ENCODE measurements at places on chromosomes 6 and 20.

DNA sequence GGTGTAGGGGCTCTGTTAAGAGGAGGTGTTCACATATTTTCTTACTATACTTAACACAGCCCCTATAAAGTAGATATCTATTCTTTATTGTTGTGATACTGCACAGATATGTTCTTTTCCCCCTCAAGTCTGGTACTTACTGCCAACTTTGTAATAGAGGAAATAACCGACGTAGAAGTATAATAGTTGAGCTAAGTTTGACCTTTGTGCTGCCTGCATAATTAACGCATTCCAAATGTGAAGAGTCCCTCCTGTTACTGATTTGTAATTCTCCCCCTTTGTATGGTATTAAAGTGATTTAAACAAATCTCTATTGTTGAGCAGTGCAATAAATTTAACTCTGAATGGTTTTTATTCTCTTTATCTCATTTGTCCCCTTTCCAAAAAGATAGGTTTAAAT lies 39.0 kb downstream of the PHF3 start:
- no peak for DNase-seq

- no peak for DNase-seq
These were observed 4.5 kb upstream of the PTCRA start for GRCh38 chr6:42911171-42912021.

DNA sequence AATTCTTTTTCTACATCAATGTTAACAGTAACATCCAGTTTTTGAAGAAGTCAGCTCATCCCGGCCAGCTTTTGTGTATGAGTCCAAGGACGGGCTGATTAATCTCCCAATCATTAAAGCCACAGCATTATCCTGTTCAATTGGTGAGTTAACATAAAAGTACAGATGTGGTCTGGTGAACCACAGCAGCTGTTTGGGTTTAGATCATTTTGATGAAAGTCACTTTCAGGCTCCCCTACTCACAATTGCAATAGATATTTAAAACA lies 69.0 kb upstream of the NFATC2 start:
- no peak for DNase-seq

DNA sequence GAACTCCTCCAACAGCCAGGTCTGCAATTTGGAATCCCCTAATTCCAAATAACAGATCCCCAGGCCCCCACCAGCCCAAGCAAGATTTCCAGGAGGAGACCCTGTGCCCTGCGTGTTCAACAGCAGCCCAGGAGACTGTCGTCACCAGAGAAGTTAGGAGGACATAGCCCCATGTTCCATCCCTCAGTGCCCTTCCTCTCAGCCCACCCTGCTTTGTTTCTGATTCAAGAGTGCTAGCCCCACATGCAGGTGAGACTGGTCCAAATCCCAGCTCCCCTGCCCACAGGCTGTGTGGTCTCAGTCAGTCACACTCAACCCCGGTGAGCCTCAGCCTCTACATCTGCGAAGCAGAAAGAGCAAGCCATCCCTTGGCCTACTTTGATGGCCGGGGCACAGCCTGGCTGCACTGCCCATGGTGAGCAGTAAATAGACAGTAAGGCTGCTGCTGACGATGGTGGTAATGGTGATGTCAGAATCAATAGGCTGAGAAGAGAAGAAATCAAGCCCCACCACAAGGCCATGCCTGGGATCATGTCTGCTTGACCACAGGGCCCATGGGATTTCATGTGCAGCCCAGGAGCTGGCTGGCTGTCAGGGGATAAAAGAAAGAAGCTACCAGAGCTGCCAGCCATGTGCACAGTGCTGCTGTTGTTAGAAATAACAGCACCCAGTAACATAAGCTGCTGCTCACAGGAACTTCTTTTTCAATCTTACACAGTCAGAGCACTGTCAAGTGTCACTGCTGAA lies 51.5 kb upstream of the NXT1 start:
- peak; percentile 62 for DNase-seq

- no peak for DNase-seq
These were observed 4.8 kb downstream of the CCHCR1 start for GRCh38 chr6:31152781-31153180.

DNA sequence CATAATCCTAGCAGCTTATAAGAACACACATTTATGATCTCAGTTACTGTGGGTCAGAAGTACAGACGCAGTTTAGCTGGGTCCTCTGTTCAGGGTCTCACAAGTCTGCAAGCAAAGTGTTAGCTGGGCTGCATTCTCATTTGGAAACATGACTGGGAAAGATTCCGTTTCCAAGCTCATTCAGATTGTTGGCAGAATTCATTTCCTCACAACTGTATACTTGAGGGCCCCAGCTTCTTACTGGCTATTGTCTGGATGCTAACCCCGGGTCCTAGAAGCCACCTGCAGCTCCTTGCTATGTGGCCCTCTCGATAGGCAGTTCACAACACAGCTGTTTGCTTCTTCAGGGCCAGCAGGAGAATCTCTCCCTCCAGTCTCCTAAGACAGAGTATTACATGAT lies 13.1 kb downstream of the TCP11 start:
- DNase-seq: no peak

GRCh38 chr20:39885975-39886649 lies 802.9 kb downstream of the MAFB start:
- peak; percentile 82 for DNase-seq

- no peak for DNase-seq
These were observed 102.6 kb downstream of the IBTK start for GRCh38 chr6:82144852-82145340.

- no peak for DNase-seq
These were observed 33.9 kb upstream of the FAM83D start for GRCh38 chr20:38892091-38892981.

- no peak for DNase-seq
These were observed 87.3 kb downstream of the DTNBP1 start for GRCh38 chr6:15575357-15576033.

DNA sequence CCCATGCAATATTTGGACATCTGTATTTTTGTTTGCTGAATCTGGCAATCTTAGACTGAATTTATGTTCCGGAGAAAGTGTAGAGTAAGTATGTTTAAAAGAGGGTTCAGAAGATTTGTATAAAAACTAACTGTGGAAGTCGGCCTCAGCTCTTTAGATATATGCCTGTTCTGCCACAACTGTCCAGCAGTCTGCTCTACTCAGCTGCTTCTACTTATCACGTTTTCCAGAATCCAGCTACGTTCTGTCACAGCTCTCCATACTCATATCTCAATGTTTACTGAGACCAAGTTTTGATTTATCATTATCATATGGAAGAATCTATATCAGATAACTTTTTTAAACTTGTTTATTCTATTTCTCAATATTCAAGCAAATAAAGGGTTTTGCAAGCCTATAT lies 721.3 kb downstream of the EYS start:
- DNase-seq: no peak

DNA sequence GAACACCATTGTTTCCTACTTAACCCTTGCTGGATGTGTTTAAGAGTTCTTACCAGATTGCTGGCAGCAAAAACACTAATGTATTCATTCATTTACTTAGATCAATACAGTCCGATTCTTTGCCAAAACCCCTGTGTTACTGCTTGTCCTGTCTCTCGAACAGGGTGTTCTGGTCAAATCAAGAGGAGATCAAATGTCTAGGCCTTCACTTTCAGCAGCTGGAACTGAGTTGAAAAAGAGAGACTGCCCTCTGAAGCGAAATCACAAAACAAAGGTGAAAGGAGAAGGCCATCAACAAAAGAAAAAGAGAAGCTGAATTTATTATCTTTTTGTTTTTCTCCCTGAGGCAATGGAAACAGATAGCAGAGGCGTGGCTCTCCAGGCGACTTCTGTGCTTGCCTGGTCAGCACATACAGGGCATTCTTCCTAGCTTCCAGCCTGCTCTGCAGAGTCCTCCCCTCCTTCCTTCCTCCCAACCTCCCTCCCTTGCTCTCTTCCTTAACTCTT lies 44.1 kb upstream of the GCM1 start:
- no peak for DNase-seq

DNA sequence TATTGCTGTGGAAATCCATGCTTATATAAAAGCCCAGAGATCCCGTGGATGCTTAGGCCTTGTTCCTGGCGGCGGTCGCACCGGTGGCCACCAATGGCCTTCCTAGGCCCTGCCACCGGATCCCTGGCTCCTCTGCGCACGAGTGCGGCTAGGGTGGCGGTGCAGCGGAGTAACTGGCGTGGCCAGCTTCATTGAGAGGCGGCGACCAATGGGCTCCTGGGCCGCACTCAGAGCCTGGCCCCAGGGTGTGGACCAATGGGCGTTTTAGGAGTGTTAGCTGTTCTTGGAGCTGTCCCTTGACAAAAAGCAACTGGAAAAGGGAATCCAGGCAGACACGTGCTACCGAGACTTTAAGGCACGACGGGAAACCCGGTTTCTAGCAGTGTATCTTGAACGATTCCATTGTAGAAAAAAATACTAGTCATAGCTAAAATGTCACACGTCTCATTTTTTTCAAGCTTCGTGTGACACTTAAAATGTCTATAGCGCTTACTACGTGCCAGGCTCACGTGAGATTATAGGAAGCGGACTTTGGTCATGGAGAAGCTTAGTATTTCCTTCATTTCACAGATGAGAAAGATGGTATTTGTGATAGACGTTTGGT lies 1.7 kb downstream of the AMD1 start:
- DNase-seq: peak; percentile 96

DNA sequence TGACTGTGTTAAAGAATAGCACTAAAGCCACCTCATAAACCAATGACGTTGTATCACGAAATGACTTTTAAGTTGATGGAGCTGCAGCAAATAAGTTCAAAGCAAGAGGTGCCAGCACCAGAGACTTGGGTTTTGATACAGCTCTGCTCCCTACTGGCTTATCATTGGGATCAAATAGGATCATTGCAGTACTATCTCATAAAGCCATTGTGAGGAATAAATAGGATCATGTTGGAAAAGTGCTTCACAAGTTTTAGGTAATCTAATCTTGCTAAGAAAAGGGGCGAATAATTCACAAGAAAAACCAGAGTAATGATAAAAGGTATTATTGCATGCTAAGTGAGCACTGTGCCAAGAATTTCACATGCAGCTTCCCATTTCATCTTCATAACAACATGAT lies 10.4 kb upstream of the CEP85L start:
- no peak for DNase-seq

DNA sequence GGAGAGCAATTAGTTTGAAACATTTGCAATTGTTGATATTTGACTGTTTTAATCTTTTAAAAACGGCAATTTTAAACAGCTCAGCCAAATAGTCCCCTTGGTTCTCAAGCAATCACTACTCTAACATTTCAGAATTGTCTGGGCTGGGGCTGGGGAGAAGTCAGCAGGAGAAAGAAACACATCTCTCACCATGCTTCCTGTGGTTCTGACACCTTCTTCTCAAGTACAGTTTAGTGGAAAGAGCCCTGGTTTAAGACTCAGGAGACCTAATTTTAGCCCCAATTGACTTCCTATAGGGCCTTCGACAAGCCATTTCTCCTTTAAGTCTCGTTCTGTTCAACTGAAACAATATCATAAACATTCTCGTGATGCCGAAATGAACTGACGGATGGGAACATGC lies 168.4 kb upstream of the CDYL start:
- no peak for DNase-seq

- no peak for DNase-seq
These were observed 138.1 kb downstream of the ATXN1 start for GRCh38 chr6:16623029-16623653.

DNA sequence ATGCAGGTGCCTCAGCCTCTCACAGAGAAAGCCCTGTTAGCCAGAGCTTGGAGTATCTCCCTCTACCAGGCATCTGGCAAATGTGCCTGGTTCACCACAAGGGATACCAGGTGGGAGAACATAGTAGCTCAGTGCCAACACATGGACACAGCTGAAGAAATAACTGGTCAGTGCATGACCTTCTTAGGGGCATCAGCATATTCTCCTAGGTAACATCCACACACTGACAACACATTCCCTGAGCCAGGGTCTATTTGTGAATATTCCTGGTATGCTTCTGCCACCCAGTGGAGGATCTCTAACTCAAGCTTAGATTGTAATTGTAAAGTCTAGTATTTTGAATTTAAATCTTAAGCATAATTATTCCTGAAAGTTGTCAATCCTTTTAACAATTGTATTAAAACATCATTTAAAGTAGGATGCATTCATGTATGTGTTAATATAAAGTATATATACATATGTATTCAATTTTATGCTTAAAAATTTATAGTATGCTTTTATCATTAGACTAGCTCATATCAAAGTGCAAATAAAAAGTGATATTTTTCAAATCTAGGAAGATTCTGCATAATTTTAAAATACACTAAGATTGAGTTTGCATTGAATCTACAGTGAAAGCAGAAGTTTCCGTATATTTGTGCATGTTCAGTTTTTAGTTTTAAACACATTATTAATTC lies 45.3 kb upstream of the COL21A1 start:
- DNase-seq: no peak

DNA sequence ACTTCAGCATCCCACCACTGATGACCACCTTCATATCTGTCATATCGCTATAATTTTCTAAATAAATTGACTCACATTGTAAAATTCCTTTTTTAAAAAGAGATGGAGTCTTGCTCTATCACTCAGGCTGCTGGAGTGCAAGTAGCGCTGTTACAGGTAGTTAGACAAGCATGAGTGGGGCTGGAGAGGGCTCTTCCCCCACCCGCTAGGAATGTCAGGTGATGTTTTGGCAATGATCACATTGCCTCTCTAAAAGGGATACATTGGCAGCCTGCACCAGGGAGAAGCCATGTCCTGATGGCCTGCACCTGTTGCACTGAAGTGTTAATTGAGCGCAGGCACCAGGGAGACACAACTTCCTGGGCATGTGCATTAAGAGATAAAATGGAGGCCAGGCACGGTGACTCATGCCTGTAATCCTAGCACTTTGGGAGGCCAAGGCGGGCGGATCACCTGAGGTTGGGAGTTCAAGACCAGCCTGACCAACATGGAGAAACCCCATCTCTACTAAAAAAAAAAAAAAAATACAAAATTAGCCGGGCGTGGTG lies 16.9 kb upstream of the SLC22A16 start:
- no peak for DNase-seq

DNA sequence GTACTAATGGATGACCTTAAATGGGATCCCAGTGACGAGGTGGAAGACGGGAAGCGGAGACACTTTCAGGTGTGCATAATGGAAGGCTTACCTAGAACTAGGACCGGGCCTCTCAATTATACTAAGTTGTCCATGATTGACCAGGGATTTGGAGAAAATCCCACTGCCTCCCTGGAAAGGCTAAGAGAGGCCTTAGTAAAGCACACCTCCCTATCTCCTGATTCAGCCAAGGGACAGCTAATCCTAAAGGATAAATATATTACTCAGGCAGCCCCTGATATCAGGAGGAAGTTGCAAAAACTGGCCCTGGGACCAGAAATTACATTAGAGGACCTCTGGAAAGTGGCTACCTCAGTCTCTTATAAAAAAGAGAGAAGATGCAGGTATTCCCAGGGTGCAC lies 93.2 kb downstream of the JARID2 start:
- DNase-seq: no peak

DNA sequence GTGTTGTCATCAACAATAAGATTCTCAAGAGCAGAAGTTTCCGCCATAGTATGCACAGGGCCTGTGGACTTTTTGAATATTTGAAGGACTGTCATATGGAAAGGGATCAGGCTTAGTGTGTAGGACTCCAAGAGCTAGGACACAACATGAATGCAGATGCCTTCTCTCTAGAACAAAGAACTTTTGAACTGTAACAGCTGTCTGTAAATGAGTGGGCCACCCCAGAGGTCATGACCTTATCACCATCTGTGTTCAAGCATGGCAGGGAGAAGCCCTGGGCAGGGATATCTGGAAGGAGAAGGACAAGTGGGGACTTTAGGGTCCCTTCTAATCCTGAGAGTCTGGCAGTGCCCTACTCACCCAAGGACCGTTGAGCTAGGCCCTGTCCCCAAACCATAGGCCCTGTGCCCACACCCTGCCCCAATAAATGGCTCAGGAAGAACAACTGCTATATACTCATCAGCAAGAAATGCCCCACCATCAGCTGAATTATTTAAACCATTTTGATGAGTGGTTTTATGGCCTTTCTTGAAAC lies 70.6 kb downstream of the MTHFD1L start:
- no peak for DNase-seq

Data from sigmoid colon (tissue), 7 donors.